Upper lobe of left lung (tissue), 6 donors: ENCODE measurements at places on chromosomes 3 and 15.

- no peaks in the 10 kb centered on the region for H3K4me1 ChIP-seq
- DNase-seq = no peak
- no peaks in the 10 kb centered on the region for H3K27me3 ChIP-seq
- no peak overlapping the region for H3K27ac ChIP-seq
Observed at GRCh38 chr3:25863416-25863959, 73.6 kb downstream of the OXSM start.

DNA sequence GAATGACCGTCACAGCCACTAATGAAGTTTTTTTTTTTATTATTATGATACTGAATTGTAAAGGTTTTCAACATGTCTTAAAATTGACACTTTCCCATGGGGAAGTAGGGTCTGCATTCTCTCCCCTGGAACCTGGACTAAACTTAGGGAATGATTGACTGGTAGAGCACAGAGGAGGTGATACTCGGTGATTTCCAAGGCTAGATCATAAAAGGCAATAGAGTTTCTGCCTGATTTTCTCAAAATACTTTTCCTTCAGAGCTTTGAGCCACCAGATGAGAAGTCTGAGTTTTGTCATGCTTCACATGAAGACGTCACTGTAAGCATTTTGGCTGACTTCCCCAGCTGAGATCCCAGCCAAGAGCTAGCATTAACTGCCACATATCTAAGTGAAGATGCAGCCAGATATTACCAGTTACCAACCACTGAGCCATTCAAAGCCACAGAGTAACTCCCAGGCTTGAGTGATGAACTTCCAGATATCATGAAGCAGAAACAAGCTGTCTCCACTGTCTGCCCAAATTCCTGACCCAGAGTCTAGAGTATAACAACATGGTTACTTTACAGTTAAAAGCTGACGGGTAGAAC lies 105.8 kb downstream of the LSAMP start:
- no peak overlapping the region for H3K4me3 ChIP-seq
- no peaks in the 10 kb centered on the region for H3K4me1 ChIP-seq
- H3K27me3 ChIP-seq = no peaks in the 10 kb centered on the region
- no peaks in the 10 kb centered on the region for H3K36me3 ChIP-seq
- no peak overlapping the region for H3K27ac ChIP-seq

DNA sequence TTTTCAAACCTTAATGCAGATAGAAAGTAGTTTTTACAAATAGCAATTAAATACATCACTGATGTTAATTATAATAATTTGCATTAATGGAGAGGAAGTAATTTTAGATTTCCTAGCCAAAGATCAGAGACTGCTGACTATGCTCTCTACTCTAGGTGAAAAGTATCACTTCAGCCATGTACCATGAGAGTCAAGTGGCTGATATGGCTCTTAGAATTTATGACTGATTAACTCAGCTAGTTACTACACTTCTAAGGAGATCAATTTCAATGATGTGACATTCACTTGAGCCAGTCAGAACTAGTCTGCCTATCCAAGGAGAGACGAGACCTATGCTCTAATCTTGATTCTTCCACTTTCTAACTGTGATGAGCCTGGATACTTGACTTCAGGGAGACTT lies 405.7 kb upstream of the RORA start:
- H3K4me1 ChIP-seq = no peaks in the 10 kb centered on the region
- H3K27ac ChIP-seq = no peak overlapping the region
- no peaks in the 10 kb centered on the region for H3K36me3 ChIP-seq
- no peaks in the 10 kb centered on the region for H3K27me3 ChIP-seq
- H3K4me3 ChIP-seq = no peak overlapping the region

DNA sequence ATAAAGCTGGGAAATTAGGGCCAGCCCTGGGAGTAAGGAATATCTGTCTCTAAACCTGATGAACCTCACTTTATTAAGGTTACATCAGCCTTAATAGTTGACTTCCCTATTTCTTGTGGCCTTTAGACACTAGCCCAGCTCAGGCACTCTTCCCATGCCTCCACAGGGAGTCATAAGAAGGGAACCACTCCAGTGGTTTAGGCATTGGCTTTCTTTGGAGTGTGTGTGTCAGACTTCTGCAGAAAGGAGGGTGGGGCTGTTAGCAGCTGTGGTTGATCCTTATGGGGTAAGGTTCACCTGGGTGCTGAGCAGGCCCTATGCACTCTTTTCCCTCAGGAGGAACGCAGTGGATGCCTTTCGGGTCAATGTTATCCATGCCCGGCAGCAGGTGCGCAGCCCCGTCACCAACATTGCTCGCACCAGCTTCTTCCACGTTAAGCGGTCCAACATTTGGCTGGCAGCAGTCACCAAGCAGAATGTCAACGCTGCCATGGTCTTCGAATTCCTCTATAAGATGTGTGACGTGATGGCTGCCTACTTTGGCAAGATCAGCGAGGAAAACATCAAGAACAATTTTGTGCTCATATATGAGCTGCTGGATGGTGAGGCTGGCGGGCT lies 4.0 kb downstream of the AP2M1 start:
- H3K27me3 ChIP-seq = no peaks in the 10 kb centered on the region
- no peak overlapping the region for H3K4me3 ChIP-seq
- DNase-seq = peak; percentile 37
- H3K36me3 ChIP-seq = peaks cover 50% of the 10 kb centered on the region

DNA sequence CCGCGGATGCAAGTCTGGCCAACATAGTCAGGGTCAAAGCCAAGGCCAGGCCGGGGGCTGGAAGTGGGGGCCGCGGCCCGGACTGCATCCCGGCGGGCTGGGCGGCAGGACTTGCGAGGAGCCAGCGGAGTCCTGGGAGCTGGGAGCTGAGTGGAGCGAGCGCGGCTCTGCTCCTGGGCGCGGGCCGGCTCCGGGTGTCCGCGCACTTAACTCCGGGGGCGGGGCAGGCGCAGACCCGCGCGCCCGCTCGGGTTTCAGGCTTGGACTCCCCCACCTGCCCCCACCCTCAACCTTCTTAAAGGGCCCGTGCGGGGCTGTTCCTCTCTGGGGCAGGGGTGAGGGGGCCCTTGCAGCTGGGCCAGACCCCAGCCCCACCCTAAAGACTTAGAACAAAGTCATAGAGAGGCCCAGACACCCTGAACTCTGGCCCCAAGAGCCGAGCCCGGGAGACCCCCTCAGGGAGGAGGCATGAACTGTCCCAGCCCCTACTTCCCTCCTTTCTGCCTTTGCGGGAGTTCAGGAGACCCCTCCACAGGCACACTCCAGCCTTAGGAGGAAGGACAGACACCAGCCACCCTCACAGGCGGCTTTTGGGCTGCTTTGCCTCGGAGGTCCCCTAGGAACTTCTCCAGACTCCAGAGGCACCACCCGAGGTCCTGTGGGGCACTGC lies at the start of gene CSPG4:
TSS of gene CSPG4 (minus strand) at position 181 of the 670 bp plus-strand sequence. CDS start at position 88, 93 bp downstream.
- DNase-seq = peak; percentile 37
- H3K4me3 ChIP-seq = peak within 1 kb of the TSS; percentile 5
- no peaks in the 10 kb centered on the region for H3K36me3 ChIP-seq
- no peaks in the 10 kb centered on the region for H3K27me3 ChIP-seq

DNA sequence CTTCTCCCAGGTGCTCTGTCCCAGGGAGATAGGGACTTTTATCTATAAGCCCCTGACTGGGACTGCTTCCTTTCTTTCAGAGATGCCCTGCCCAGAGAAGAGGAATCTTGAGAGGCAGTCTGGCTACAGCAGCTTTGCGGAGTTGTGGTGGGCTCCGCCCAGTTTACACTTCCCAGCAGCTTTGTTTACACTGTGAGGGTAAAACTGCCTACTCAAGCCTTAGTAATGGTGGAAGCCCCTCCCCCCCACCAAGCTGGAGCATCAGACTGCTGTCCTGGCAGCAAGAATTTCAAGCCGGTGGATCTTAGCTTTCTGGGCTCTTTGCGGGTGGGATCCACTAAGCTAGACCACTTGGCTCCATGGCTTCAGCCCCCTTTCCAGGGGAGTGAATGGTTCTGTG lies 253.8 kb upstream of the ARL6 start:
- H3K4me3 ChIP-seq = no peak overlapping the region
- DNase-seq = no peak
- no peak overlapping the region for H3K27ac ChIP-seq
- no peaks in the 10 kb centered on the region for H3K4me1 ChIP-seq
- no peaks in the 10 kb centered on the region for H3K36me3 ChIP-seq
- H3K27me3 ChIP-seq = no peaks in the 10 kb centered on the region

DNA sequence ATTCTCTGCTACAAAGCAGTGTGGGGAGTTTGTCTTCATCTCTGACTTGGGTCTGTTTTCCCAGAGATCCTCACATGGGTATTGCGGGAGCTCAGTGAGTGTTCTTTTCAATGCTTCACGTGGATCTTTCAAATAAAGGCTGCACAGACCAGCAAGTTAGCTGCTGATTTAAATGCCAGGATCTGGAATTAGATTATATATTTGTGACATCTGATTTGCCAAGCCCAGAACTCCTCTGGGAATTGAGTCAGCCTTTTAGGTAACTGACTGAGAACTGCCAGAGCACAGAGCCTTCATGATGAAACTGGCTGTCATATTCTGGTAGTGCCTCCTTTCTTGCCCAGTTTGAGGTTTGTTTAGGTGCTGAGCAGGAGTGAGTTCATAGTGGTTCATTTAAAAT lies 14.7 kb downstream of the EDEM1 start:
- H3K4me3 ChIP-seq = no peak overlapping the region
- peaks cover 62% of the 10 kb centered on the region for H3K36me3 ChIP-seq
- peaks cover 8% of the 10 kb centered on the region for H3K4me1 ChIP-seq
- H3K27me3 ChIP-seq = no peaks in the 10 kb centered on the region

GRCh38 chr3:66361356-66361755 lies 139.5 kb downstream of the LRIG1 start:
- H3K4me1 ChIP-seq = no peaks in the 10 kb centered on the region
- no peak overlapping the region for H3K4me3 ChIP-seq
- H3K36me3 ChIP-seq = no peaks in the 10 kb centered on the region
- DNase-seq = no peak

- no peak overlapping the region for H3K27ac ChIP-seq
- no peaks in the 10 kb centered on the region for H3K27me3 ChIP-seq
- no peak for DNase-seq
- no peak overlapping the region for H3K4me3 ChIP-seq
Observed at GRCh38 chr3:37136067-37136466, 38.3 kb downstream of the LRRFIP2 start.

DNA sequence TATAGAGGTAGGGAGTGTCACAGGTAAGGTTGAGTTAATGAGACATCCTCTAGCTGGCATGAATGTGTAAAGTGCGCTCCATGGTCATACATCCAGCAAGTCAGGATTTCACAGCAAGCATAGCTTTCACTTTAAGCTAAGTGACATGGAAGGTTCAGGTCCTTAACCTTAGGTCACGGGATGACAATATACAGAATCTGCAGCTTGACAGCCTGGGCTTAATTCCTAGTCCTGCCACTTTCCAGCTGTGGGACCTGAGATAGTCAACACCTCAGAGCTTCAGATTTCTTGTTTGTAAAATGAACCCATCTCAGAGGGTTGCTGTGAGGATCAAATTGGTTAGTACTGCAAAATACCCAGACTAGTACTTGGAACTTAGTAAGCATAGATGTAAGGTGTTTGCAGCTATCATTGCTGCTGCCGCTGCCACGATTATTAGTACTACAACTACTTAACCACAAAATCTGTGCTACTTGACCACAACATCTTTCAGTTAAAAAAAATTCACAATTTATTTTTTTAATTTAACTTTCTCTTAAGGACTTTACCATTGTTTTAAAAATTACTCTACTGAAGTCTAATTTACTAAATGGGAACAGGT lies 890.1 kb upstream of the CFAP20DC start:
- no peaks in the 10 kb centered on the region for H3K36me3 ChIP-seq
- H3K4me3 ChIP-seq = no peak overlapping the region
- no peaks in the 10 kb centered on the region for H3K4me1 ChIP-seq
- no peak overlapping the region for H3K27ac ChIP-seq
- no peaks in the 10 kb centered on the region for H3K27me3 ChIP-seq

DNA sequence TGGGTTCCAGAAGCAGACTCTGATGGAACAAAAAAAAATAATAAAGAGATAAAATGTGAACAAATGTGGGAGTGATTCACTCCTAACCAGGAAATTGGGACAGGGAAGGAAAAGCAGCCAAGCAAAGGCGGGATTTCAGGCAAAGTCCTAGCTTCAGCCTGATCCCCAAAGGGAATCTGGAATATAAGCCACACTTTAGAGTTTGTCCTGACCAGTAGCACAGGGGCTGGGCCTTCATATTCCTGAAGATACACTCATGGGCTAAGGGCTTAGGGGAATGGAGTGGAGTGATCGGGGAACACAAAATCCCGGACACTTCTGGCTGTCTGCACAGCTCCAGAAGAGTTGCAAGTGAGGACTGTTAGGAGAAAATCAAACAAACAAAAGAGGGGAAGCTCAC lies 135.0 kb upstream of the COL8A1 start:
- peak overlapping the region; percentile 25 for H3K27ac ChIP-seq
- no peak for DNase-seq
- no peaks in the 10 kb centered on the region for H3K36me3 ChIP-seq
- no peak overlapping the region for H3K4me3 ChIP-seq

DNA sequence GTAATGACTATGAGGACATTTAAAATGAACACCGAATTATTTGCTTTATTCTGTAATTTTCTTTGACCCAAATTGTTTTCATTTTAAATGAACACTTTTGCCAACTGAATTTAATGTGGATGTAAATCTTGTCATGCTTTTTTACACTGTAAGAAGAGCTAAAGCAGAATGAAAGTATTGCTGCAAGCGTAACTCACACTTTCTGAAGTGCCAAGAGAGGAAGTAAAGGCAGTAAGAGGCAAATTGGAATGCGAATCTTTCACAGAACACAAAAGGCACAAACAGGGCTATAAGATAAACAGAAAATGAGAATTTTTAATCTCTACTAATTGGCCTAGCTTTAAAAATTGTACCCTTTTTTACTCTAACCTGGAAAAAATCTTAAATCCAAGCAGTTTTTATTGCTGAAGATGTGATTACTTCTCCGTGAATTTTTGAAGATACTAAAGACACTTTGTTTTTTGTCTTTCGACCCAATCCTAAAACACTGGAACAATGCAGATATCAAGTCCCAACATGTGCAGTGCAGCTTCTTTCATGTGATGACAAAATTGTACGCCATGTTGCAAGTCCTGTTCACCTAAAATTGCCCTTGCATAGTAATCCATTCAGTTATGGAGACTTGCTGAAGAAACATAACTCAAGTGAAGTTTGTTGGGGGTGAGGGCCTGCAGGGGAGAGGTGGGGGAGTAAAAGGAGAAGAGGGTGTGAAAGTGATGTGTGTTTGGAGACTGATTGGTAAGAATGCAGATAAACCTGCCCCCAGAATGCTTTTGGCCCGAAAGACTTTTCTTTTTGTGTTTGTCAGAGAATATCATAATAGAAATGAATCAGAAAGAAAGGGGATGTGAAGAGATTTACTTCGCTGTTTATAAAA lies 1.4 kb downstream of the ARID3B start:
- H3K4me3 ChIP-seq = peak overlapping the region; percentile 97
- H3K36me3 ChIP-seq = peaks cover 8% of the 10 kb centered on the region
- peak overlapping the region; percentile 95 for H3K27ac ChIP-seq
- no peak for DNase-seq

- no peak overlapping the region for H3K4me3 ChIP-seq
- no peaks in the 10 kb centered on the region for H3K27me3 ChIP-seq
- no peaks in the 10 kb centered on the region for H3K4me1 ChIP-seq
- H3K27ac ChIP-seq = no peak overlapping the region
Observed at GRCh38 chr3:154931484-154931883, 148.6 kb upstream of the MME start.

- DNase-seq = no peak
- H3K27ac ChIP-seq = peak overlapping the region; percentile 43
- H3K27me3 ChIP-seq = no peaks in the 10 kb centered on the region
- no peak overlapping the region for H3K4me3 ChIP-seq
Observed at GRCh38 chr3:195203606-195204005, 67.4 kb downstream of the XXYLT1 start.

- H3K27ac ChIP-seq = peak overlapping the region; percentile 14
- H3K4me1 ChIP-seq = peaks cover 5% of the 10 kb centered on the region
Observed at GRCh38 chr15:98927996-98928395, 79.6 kb downstream of the PGPEP1L start.
